ENCODE measurements at places on chromosomes 1 and 21.

DNA sequence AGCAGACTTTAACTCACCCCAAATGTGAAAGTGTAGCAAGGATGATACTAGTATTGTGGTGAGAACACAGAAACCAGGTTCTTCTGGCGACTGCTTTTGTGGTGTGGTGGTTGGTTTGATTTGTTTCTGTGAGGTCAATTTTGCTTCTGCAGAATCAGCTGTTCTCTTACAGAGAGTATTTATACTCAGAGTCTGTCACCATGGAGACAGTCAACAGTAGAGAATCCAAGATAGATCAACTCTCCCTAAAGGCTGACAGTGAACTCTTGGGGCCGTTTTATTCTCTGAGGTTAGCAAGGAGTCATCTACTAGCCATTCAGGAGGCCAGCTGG lies at the start of gene CFAP107:
Gene CFAP107 (plus strand): TSS at position 209 of the 332 bp plus-strand sequence. CDS start 231 bp downstream, outside the sequence.
- DNase-seq = no peak

- no peak for DNase-seq
These were observed 2.1 kb downstream of the GNAT2 start for GRCh38 chr1:109617291-109617801.

- DNase-seq = no peak
These were observed 1.9 kb upstream of the TSNAX start for GRCh38 chr1:231526536-231526935.

GRCh38 chr1:240619357-240619756 lies 7.4 kb upstream of the GREM2 start:
- no peak for DNase-seq

GRCh38 chr1:208150833-208151458 lies 93.2 kb downstream of the PLXNA2 start:
- DNase-seq = no peak

DNA sequence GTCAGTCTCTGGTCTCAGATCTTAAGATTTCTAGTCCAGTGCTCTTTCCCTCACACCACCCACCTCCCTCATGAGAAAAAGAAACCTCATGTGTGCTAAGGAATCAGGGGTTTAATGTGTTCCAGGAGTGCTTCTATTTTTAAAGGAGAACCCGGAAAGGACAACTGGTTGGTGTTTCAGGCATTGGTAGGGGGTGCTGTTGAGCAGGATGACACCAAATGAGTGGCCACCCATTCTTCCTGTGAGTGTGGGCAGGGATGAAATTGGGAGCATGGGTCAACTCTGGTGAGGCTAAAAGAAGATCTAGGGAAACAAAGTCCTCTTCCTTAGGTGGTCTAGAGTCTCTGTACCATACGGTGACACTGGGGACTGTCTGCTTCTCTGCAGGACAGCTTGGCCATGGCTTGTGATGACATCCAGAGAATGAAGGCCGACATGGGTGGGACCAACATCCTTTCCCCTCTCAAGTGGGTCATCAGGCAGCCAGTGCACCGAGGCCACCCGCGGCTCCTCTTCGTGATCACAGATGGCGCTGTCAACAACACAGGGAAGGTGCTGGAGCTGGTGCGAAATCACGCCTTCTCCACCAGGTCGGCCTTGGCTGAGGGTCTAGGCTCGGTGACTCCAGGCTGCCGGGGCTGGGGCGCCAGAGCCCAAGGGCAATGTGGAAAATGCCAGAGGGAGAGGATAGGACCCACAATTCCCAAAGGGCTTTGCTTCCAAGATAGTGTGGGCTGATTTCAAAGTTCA lies 39.3 kb downstream of the VWA5B1 start:
- DNase-seq = no peak

GRCh38 chr1:15107058-15107687 lies 46.4 kb upstream of the TMEM51 start:
- DNase-seq = no peak

DNA sequence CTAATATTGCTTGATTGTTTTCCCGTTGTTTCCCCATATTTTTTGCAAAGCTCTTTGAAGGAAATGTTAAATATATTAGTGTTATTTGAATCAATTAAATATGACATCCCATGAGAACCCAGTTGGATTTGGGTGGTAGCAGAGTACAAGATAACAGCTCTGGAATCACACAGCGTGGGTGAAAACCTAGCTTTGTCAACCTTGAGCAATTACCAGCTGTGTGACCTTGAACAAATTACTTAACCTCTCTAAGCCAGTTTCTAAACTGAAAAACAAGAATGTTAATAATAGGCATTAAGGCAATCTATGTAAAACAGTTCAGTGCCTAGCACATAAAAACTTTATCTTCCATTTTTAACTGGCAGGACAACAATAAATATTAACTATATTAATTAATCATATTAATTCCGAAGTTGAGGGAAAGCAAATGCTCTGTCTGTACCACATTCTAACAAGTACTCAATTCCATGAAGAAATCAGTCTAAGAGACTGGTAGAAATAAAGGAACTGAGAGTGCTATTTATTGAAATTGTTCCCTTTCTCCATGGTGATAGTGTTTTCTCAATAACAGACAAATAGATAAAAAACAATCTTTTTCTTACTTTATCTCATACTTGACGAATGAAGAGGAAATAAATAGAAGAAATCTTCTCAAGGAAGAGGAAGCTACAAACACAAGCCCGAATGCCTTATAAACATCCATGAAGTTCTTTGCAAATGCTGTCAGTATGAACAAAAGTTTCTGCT lies 27.0 kb downstream of the DNASE2B start:
- DNase-seq = no peak

GRCh38 chr1:32755810-32756159 lies 53.2 kb upstream of the SYNC start:
- DNase-seq = no peak

DNA sequence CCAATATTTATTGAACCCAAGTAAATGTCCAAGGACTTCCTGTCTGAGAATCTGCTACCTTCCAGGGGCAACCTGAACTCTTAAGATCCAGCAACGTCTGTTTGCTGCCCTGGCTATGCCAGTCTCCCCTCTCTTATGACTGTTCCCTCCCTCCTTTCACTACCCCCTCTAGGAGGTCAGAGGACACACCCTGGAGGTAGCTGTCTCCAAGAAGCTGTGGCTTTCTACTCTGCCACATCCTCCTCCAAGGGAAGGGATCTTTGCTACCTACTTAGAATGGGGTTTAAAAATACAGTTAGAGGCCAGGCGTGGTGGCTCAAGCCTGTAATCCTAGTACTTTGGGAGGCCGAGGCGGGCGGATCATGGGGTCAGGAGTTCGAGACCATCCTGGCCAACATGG lies 3.6 kb upstream of the SMPDL3B start:
- DNase-seq = no peak

GRCh38 chr21:20996421-20997310 lies 1.5 kb upstream of the NCAM2 start:
- DNase-seq = no peak

All from CD4-positive, alpha-beta T cell treated with Interleukin-2 at 100 ng/mL for 4 hours (primary cell).